SK-N-DZ (cell line): ENCODE measurements at places on chromosomes 6 and 20.

GRCh38 chr6:56949265-56949664 is 5.6 kb upstream of the BEND6 start:
- DNase-seq: no peak

GRCh38 chr20:13289031-13289430 is 68.0 kb downstream of the ISM1 start:
- DNase-seq: no peak

DNA sequence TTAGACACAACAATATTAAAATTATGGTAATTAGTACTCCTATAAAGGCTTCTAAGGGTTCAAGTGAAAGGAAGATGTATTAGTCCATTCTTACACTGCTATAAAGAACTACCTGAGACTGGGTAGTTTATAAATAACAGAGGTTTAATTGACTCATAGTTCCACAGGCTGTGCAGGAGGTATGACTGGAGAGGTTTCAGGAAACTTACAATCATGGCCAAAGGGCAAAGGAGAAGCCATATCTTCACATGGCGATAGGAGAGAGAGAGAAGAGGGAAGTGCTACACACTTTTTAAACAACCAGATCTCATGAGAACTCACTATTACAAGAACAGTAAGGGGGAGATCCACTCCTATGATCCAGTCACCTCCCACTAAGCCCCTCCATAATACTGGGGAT is 52.9 kb downstream of the TINAG start:
- no peak for DNase-seq

DNA sequence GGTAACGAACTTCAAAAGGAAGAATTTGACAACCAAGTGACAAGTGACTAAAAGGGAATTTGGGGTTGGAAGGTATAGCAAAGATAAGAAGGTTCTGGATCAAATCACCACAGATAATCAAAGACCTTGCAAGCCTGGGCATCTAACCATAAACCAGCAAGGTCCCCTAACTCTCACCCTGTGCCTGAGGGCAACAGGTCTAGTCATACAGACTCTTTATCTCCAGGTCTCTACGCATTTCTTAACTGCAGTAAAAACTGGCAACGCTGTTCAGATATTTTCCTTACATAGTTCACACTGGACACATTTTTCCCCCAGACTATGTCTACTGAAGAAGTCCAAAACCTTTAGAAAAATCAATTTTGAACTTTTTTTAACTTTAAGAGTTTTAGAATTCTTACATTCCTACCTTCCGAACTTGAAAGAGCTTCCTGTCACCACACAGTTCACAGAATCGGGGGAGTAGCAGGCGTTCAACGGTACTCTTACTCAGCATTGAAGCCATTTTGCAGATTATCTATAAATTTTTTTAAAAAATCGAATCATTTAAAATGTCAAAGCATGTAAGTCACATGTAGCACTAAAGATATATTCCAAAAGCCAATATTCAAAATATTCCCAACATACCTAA is 23.0 kb upstream of the ANKRD60 start:
- DNase-seq: no peak
